ENCODE measurements at places on chromosomes 12 and 14. TPM values are rescaled to one million over a fixed set of nuclear protein-coding genes. Genes with fewer than 3 reads are reported as not detected.

Gene IL23A
- total RNA-seq: not detected

- H3K4me1 ChIP-seq: peaks cover 4% of the 10 kb centered on the region
- no peaks in the 10 kb centered on the region for H3K36me3 ChIP-seq
- H3K27ac ChIP-seq: no peak overlapping the region
These were observed 53.6 kb upstream of the CD163 start for GRCh38 chr12:7557227-7557626.

DNA sequence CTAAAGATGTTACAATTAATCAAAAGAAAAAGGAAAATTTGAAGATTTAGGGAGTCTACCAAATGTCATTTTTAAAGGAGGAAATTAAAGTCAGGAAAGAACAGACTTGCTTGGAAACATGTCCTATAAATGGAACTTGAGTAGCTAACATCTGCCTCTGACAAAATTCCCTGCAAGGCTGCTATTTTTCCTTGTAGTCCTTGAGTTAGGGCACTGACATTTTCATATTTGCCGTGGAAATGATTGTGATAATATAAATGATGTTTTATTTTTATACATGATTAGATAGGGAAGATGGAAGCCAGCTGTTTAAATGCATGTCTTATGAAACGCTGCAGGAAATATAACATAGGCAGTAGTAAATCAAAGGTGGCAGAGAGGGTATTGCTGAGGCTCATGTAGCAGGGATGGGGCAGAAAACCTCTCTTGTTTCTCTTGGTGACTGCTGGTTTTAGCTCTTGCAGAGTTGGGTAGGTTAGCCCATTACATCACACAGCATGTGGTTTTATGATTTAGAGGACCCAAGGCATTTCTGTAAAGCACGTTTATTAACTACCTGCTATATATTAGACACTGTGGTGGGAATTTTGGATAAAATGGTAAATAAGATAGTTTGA, 21.7 kb downstream of the NUBPL start:
- H3K4me1 ChIP-seq: no peaks in the 10 kb centered on the region
- no peaks in the 10 kb centered on the region for H3K36me3 ChIP-seq
- no peaks in the 10 kb centered on the region for H3K27me3 ChIP-seq
- H3K27ac ChIP-seq: no peak overlapping the region
- no peak overlapping the region for H3K4me3 ChIP-seq
- DNase-seq: no peak

DNA sequence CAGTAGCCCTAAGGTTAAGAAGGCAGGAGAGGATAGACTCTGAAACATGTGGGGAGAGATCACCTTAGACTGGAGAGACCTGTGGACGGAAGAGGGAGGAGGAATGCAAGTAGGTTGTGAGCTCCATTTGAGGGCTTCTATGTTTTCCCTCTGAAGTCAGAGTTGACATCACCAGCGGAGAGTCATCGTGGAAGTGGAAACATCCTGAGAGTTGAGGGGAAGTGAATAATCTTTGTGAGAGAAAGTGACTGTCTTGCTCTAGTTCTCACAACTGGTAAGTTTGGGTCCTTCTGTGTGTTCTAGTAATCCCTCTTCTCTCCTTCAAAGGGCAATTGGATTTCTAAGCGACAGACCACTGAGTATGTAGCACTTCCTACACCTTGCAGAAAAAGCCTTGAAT, 103.6 kb upstream of the CCND2 start:
- no peak overlapping the region for H3K4me3 ChIP-seq
- no peaks in the 10 kb centered on the region for H3K4me1 ChIP-seq
- H3K36me3 ChIP-seq: no peaks in the 10 kb centered on the region
- H3K27ac ChIP-seq: no peak overlapping the region

- peak overlapping the region; percentile 97 for H3K4me3 ChIP-seq
- DNase-seq: no peak
- H3K27ac ChIP-seq: peak overlapping the region; percentile 90
These were observed 968 bp upstream of the ARID4A start for GRCh38 chr14:58297412-58297761.

GRCh38 chr14:52950410-52950897, 396 bp downstream of the FERMT2 start:
- H3K36me3 ChIP-seq: no peaks in the 10 kb centered on the region
- peak; percentile 71 for DNase-seq
- H3K27ac ChIP-seq: peak overlapping the region; percentile 36
- peak overlapping the region; percentile 33 for H3K4me3 ChIP-seq
- H3K27me3 ChIP-seq: no peaks in the 10 kb centered on the region

Gene LRRC10
- not detected for total RNA-seq

DNA sequence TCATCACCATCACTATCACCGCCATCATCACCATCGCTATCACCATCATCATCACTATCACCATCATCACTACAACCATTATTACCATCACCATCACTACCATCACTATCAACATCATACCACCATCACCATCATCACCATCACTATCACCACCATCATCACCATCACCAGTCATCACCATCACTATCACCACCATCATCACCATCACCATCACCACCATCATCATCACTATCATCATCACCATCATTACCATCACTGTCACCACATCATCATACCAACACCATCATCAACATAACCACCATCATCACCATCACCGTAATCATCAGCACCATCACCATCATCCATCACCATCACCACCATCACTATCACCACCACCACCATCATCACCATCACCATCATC, 213.8 kb downstream of the ALG10 start:
- no peak for DNase-seq
- no peaks in the 10 kb centered on the region for H3K27me3 ChIP-seq
- no peak overlapping the region for H3K27ac ChIP-seq
- no peaks in the 10 kb centered on the region for H3K4me1 ChIP-seq
- H3K36me3 ChIP-seq: no peaks in the 10 kb centered on the region
- no peak overlapping the region for H3K4me3 ChIP-seq

DNA sequence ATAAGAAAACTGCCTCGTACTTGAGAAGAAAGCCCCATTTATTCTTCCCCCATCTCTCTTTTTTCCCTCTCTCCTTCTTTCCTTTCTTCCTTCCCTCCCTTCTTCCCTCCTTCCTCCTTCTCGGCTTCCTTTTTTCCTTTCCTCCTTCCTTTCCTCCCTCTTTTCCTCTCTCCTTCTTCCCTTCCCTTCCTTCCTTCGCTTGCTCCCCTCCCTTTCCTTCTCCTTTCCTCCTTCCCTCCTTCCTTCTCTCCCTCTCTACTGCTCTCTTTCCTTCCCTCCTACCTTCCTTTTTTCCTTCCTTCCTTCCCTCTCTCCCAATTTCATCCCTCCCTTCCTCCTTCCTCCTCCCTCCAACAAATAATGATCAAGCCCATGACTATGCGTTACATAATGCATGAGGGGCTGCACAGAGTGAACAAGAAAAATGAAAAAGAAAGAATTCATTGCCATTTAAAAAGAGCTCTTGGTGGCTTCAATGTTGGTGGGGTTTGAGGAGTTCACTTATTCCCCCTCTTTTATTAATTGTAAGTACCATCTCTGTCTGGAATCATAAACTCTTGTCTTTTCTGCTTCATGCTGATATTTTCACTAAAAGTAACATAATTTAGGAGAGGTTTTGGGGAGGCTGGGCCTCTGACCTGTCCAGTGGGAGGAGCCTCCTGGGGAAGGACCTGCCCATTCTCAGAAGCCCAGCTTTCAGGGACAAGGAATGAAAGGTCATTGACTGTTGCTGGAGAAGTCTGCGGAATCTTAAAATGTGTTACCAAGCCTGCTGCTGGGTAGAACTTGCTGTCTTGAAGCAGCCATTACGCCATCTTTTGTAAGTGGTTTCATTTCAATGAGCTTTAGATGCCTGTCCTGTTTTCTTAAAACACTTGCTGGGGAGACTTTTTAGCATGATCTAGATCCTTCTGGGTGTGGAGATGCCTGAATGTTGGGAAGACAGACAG, 144.3 kb downstream of the CHST11 start:
- no peak for DNase-seq
- H3K27me3 ChIP-seq: no peaks in the 10 kb centered on the region

- no peak overlapping the region for H3K27ac ChIP-seq
- no peak for DNase-seq
- peaks cover 3% of the 10 kb centered on the region for H3K4me1 ChIP-seq
- no peak overlapping the region for H3K4me3 ChIP-seq
- no peaks in the 10 kb centered on the region for H3K36me3 ChIP-seq
These were observed 70.4 kb downstream of the MOK start for GRCh38 chr14:102234331-102235264.

DNA sequence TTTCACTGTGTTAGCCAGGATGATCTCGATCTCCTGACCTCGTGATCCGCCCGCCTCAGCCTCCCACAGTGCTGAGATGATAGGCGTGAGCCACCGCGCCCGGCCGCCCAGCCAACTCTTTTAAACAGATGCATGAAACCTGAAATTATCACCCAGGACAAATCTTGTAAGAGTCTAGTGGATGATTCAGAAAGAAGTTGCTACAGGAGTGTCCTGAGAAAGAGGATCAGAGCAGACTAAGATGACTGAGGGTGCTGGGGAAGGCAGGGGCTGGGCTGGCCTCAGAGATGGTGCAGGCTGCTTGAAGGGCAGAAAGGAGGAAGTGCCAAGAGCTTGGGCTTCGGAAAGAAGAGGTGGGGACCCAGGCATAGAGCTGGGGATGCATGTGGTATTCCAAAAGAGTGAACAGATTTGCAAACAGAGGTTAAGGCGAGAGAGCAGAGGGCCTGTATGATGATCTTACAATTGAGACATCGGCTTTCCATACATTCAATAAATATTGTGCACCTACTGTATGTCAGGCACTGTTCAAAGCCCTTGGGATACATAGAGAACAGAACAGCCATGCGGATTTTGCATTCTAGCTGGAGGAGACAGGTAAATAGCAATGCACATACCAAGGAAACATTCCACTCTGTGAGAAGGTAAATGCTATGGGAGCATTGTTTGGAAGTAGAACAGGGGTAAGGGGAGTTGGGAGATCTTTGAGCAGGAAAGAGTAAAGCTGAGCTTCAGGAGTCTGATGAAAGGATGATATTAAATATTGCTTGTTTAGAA, 7.4 kb upstream of the CD9 start:
- H3K36me3 ChIP-seq: no peaks in the 10 kb centered on the region
- no peaks in the 10 kb centered on the region for H3K27me3 ChIP-seq
- H3K4me1 ChIP-seq: peaks cover 9% of the 10 kb centered on the region
- H3K27ac ChIP-seq: no peak overlapping the region

- no peak for DNase-seq
- no peak overlapping the region for H3K27ac ChIP-seq
- H3K4me1 ChIP-seq: no peaks in the 10 kb centered on the region
These were observed 363.8 kb upstream of the USP15 start for GRCh38 chr12:61896436-61896835.

Gene GALNT9
- not detected for total RNA-seq

Measured in endothelial cell of umbilical vein (primary cell).